ENCODE measurements at places on chromosomes 5 and 9.
A peak's percentile ranks its signal among the peaks of the same experiment; 100 is the strongest.

- DNase-seq: no peak
These were observed 26.7 kb downstream of the EBF1 start for GRCh38 chr5:159073026-159073425.

DNA sequence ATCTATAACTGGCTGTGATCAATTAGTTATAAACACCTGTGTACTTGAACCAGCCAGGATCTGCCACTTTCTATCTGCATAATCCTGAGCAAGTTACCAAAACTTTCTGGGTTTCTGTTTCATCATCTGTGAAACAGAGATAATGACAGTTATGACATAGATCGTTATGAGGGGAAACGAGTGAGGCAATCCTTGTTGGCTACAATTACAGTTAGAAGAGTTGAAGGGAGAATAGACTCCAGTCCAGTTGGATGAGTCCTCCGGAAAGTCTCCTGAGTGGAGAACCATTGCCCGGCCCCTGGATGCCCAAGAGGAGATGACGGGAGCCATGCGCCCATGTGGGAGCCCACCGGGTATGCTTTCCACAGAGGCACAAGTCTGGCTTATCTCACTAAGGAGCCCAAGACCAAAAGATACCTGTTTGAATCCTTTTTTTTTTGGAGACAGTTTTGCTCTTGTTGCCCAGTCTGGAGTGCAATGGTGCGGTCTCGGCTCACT lies 4.5 kb downstream of the PDE6A start:
- peak; percentile 96 for DNase-seq

- DNase-seq: no peak
These were observed 23.6 kb downstream of the PLPP7 start for GRCh38 chr9:131312822-131313770.

GRCh38 chr9:128415281-128415680 lies 5.4 kb upstream of the CERCAM start:
- DNase-seq: no peak

GRCh38 chr9:26758655-26759054 lies 133.9 kb downstream of the CAAP1 start:
- DNase-seq: no peak

- no peak for DNase-seq
These were observed 104.8 kb upstream of the ERCC6L2 start for GRCh38 chr9:95770653-95771131.

GRCh38 chr5:4019009-4019769 lies 423.6 kb downstream of the IRX1 start:
- peak; percentile 45 for DNase-seq

DNA sequence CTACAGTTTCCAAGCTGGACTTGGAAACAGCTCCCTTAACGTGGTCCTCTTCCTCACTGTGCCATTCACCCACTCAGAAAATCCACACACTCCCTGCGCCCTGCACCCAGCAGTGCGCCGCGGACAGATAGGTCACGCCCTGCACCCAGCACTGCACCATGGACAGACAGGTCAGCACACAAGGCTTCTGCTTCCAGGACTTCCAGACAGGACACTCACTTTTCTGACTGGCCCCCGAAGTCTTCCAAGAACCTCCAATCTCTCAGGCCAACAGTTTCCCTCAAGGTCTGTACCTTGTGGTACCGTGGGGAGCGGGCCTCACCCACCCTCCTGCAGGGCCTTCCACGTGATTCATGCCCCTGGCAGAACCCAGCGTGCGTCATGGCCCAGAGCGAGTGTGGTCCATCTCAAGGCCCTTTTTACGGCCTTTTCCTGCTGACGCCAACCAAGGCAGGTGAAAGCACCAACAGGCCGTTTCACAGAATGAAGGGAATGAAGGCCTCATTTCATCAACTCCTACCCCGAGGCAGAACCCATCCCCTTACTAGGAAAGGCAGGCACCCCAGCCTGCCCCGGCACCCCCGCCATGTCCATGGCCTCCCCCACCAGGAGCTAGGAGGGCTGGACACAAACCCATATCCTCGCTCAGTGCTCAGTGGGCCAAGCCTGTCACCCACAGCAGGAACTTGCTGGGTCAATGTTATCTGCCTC lies 17.3 kb downstream of the VAV2 start:
- DNase-seq: no peak

DNA sequence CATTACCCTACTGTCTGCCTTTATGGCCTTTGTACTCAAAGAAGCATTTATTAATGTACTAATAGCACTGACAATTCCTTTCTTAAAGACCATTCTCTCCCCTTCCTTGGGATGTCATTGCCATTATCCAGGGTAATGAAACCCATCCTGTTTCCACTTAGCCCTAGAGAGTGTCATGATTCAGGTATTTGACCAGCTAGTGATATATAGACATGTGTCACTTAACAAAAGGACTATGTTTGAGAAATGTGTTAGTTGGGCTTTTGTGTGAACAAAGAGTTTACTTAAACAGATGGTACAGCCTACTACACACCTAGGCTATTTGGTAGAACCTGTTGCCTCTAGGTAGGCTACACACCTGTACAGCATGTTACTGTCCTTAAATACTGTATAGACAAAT lies 2.0 kb downstream of the ATP6V0E1 start:
- no peak for DNase-seq

GRCh38 chr9:749716-750115 lies 91.8 kb upstream of the DMRT1 start:
- no peak for DNase-seq

GRCh38 chr5:151937851-151938250 lies 13.2 kb upstream of the GLRA1 start:
- DNase-seq: no peak

DNA sequence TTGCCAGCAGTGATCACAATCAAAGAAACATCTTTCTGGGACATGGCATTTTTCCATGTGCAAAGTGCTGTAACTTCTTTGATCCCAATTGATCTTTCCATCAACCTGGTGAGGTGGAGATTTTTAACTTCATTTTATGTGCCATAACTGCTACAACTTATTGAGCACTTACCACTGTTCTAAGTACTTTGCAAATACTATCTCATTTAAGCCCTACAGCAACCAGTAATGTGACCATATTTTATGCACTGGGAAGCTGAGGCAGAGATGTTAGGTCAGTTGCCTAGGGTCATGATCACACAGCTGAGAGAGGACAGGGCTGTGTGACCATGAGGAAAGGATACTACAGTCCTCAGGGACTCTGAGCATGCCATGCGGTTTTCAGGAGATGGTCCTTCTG lies 17.9 kb upstream of the STRBP start:
- DNase-seq: no peak

GRCh38 chr9:78615372-78615771 lies 318.4 kb downstream of the PSAT1 start:
- DNase-seq: no peak

DNA sequence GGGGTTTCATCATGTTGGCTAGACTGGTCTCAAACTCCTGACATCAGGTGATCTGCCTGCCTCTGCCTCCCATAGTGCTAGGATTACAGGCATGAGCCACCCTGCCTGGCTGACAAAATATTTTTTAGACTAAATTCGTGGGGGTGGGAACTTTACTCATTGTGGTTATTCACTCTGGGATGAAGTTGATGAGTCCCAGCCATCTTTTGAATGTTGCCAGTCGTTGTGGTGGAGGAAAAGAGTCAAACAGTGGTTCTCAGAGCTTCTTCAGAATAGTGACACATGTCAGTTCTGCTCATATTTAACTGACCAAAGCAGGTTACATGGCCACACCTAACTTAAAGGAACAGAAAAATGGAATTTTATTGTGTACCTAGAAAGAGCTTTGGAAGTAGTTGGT lies 6.9 kb downstream of the SREK1 start:
- DNase-seq: no peak

DNA sequence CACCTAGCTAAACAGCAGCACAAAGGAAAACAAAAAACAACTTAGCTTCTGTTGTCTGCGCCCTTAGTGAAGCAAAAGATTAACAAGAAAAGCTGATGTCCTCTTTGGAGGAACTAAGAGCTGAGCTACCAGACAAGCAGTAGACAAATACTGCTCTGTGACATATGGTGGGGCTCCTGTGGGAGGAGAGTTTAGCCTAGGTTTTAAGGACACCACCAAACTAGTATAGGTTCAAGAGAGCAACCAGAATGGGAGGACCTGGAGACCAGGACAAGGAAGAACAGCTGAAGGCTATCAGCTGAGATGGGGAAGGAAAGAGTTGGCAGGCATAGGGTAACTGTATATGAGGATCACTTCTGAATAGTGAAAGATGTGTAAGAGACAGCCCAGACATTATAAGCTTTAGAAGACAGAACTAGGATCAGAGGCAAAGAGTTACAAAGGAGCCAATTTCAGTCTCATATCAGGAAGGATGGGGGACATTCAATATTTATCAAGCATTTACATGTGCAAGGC lies 27.2 kb downstream of the FBXW2 start:
- no peak for DNase-seq

- no peak for DNase-seq
These were observed 2.9 kb downstream of the NSMF start for GRCh38 chr9:137456061-137456863.

GRCh38 chr5:138986186-138986800 lies 111.2 kb upstream of the LRRTM2 start:
- DNase-seq: no peak

GRCh38 chr5:75574791-75575190 lies 36.5 kb upstream of the ANKDD1B start:
- no peak for DNase-seq

GRCh38 chr5:34002629-34003328 lies 5.1 kb downstream of the AMACR start:
- DNase-seq: no peak

DNA sequence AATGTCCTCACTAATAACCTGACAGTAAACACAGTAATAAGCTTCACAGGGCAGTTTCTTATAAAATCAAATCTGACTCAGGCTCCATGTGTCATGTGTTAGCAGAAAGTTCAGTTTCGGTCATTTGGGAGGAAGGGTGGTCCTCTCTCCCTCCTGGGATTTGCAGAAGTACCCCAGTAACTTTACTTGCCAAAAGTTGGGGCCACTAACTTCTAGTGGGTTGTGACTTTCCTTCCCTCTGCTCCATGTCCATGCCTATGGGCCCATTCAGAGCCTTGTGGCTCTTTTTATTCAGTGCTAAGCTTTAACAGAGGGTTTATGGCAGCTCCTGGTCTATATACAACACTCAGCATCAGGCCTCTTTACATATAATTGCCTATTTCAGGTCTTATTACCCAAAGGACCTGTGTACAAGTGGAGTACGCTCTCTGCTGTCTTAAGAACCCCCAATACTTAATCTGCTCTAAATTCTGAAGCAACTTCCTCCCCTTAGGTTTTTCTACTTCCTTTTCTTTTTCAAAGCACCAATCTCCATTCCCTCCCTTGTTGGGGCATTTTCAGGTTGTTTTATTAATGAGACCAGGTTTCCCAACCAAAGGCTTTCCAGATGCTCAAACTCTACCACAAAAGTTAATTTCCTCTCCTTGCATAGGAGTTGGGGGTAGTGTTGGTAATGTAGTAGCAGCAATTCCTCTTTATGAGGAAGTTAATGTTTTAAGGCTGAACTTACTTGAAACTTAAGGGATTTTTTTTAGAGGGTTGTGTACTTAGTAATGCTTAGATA lies 107.7 kb downstream of the CCDC192 start:
- DNase-seq: no peak

DNA sequence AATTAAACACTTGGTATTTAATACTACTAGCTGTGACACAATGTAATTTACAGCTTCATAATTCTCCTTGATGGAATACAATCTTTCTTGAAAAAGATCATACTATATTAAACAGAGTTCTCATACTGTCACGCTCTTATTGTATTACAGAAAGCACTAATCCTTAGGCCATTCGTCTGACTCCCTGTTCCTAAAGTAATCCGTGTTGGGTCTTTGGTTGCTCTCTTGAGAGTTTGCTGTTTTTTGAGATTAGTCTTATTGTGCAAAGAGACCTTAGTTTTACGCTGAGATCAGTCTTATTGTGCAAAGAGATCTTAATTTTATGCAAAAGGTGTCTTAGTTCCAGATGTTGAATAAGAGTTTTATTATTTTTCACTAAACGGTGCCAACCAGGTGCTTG lies 190.6 kb downstream of the ISL1 start:
- DNase-seq: no peak

DNA sequence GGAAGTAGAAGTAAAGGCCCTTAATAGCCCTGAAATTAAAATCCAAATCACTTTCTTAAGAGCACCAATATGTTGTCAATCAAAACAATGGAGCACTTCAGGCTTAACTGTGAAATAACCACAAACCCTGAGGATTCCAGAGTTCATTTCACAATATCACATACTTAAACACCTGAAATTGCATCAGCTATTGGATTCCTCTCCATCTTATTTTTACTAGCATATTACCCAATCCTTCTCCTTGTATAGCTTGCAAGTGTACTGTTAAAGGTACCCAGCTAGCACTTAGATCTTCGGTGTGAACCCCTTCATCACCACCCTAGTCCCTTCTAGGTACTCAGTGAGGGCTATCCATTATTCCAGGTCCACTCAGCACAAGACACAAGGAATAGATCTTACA lies 287.3 kb downstream of the EFNA5 start:
- peak; percentile 85 for DNase-seq

- no peak for DNase-seq
These were observed 134.4 kb upstream of the IER5L start for GRCh38 chr9:129312251-129313122.

- no peak for DNase-seq
These were observed 38.3 kb upstream of the SIL1 start for GRCh38 chr5:139236479-139236878.

GRCh38 chr5:14218011-14218410 lies 74.9 kb downstream of the TRIO start:
- no peak for DNase-seq

DNA sequence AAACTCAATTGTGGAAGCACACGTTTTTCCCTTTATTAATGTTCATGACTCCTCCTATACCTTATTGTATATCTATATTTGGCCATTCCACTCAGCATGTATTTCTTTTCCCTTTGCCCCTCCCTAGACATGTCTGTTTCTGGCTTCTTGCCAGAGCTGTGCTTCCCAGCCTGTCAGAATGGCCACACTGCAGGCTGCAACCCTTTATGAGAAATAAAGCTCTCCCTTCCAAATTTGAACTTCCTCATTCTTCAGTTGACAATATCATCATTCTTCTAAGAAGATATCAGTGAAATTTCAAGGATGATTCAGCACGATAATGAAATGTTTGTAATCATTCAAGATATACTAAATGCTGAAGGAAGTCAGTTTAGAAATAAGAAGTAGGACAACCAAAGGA lies 107.6 kb upstream of the PRSS3 start:
- DNase-seq: peak; percentile 20

- no peak for DNase-seq
These were observed 1170.6 kb upstream of the NUDT12 start for GRCh38 chr5:104733063-104733669.

Measured in MCF 10A (cell line).